Daoy (cell line): ENCODE measurements at places on chromosomes 13 and 19. TPM values are rescaled to one million over a fixed set of nuclear protein-coding genes. Genes with fewer than 3 reads are reported as not detected.

GRCh38 chr13:45046445-45046844, 57.1 kb downstream of the GPALPP1 start:
- DNase-seq, result no peak

DNA sequence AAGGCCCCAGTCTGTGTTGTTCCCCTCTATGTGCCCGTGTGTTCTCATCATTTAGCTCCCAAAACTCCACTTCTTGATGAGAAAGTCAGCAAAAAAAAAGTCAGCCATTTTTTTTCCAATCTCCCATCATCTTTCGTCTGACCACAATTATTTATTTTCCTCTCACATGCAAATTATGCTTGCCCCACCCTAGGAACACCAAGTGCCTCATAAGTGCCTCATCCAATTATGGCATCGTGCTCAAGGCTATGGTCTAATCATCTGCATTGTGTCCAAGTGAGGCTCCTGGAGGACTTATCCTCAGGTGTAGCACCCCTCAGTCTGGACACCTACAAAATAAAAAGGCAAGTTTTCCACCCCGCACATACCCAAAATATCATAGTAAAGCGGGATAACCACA, 20.8 kb upstream of the IPO5 start:
- no peak for DNase-seq

DNA sequence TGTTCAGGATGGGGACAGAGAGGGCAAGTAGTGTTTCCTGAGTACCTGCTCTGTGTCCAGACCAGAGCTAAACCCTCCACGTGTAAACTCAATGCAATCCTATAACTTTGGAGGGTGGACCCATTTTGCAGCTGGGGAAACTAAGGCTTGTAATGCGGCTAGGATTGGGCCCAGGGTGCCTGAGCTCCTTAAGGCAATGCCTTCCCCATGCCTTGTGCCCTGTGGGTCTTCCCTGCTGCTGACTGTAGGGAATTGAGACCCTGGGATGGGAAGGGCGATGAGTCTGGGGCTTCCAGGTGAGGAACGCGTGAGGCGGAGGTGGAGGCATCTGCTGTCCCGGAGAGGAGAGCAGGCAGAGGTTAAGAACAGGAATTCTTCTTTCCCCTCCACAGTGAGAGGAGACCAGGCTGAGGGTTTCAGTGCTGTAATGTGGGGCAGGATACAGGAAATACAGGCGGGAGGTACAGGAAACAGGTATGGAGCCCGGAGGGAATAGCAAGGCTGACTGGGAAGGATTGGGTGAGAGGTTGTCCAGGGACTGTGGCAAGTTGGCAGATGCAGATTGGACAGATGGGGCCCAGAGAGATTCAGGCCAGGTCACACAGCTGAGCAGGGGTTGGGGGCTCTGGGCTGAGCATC, 19.2 kb downstream of the SLC27A1 start:
- DNase-seq, result no peak

- peak; percentile 41 for DNase-seq
Observed at GRCh38 chr19:4007836-4008539, 452 bp downstream of the PIAS4 start.

DNA sequence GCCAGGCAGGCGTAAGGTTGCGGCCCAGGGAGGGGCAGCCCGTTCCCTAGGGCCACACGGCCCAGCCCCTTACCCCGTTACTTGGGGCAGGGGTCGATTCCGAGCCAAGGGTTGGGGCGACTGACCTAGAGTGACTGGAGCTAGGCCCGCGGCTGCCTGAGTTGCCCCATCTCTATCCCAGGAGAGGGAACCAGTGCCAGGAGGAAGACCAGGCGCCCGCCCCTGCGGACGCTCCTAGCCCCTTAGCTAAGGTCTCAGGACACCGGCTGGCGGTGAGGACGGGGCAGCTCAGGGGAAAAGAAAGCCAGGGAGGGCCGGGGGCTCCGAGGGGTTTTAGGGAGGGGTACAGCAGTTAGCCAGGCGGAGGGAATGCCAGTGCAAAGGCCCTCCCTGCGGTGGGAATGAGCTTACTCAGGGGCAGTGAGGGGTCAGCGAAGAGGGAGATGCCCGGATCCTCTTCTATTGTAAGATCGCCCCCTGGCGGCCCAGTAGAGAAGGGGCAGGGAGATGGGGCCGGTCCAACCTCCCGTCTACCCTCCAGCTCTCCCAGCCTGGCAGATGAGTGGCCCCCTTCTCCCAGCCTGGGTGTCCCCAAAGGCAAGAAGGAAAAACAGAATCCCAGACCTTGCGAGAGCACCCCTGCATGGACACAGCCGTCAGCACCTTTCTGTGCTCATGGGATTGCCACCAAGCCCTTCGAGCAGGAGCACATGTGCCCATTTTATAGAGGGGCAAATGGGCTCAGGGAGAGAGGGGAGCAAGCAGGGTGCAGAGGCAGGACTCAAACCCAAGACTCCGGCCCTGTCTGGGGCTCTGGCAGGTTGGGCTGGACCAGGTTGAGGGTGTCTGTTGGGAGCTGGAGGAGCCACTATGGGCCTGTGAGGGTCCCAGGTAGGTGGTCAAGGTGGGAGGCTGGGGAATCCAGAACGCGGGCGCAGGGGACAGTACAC, 16.3 kb downstream of the CILP2 start:
- peak; percentile 62 for DNase-seq

DNA sequence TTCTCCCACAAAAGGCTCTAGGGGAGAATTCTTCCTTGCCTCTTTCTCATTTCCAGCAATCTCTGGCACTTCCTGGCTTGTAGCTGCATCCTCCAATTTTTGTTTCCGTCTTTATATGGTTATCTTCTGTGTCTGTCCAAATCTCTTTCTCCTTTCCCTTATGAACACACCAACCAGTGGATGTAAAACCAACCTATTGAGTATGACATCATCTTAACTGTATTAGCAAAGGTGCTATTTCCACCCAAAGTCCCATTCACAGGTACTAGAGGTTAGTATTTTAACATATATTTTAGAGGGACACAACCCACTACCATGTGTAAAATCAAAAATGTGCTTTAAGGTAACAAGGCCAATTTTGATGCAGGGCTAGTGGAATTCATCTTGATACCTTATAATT, 129.0 kb downstream of the RAP2A start:
- DNase-seq, result no peak

DNA sequence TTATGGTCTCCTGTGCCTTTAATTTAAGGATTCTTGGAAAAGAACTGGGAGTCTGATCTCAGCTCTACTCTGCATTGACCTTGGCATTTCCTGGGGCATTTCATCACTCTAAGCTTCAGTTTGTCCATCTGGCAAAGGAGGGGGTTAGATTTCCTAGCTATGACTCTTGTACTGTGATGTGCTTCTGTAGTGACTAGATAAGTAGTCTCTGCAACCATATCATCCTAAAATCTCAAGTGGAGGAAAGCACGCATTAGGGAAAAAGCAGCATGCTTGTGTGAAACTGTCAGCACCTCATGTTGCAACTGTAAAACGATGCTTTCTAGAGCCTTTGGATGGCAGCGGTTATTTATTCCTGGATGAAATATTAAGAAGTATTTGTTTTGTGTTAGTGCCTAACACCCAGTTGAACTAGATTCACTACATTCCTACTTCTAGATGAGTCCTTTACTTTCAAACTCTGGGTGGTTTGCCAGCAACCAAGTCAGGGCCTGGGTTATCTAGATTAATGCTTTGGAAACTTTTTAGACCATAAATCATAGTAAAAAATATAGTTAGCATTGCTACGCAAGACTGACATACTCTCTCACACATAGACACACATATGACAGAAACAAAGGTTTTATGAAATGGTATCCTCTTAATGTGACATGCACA, 6.8 kb downstream of the WDFY2 start:
- DNase-seq, result peak; percentile 57

GRCh38 chr19:49165865-49166301, 8.3 kb downstream of the TRPM4 start:
- DNase-seq, result no peak

- DNase-seq, result no peak
Observed at GRCh38 chr13:35482527-35482926, 6.0 kb upstream of the MAB21L1 start.

- no peak for DNase-seq
Observed at GRCh38 chr19:17684256-17684655, 3.9 kb downstream of the UNC13A start.

ZNF98 gene
- total RNA-seq, result 3.7 and 7.2 TPM in 2 replicates

SIGLEC5 gene
- total RNA-seq, result 0.74 TPM in 1 of 2 replicates, not detected in the other

SAMD1 gene
- total RNA-seq, result 95.5 and 121 TPM in 2 replicates

FAM216B gene
- not detected in 2 replicates for total RNA-seq

DIRAS1 gene
- total RNA-seq, result 0.63 and 1.5 TPM in 2 replicates
